ENCODE measurements at places on chromosomes 12 and 14.
A peak's percentile ranks its signal among the peaks of the same experiment; 100 is the strongest.

DNA sequence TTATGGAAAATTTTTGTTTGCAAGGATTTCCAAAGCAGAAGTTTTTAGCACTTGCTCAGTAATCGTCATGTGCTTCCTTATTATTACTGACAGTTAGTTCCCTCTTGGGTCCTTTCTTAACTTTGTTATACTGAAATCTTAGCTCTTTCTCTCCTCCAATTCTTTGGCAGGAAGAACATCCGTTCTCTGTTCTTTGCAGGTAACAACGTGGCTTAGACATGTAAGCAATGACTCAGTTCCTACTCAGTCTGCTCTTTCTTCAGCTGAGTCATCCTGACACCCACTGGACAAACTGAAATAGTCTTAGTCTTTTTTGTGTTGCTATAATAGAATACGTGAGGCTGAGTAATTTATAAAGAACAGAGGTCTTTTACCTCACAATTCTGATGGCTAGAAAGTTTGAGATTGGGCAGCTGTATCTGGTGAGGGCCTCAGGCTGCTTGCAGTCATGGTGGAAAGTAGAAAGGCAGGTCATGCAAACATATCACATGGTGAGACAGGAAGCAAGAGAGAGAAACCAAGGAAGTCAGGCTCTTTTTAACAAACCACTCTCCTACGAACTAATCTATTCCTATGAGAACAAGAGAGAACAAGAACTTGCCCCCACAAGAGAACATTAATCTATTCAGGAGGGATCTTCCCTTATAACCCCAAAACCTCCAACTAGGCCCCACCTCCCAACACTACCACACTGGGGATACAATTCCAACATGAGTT is 49.2 kb downstream of the TESPA1 start:
- DNase-seq: no peak

- DNase-seq: no peak
Measured at GRCh38 chr12:2998789-2999264, 39.6 kb downstream of the TEAD4 start.

- DNase-seq: no peak
Measured at GRCh38 chr12:49791700-49792099, 36.5 kb downstream of the NCKAP5L start.

DNA sequence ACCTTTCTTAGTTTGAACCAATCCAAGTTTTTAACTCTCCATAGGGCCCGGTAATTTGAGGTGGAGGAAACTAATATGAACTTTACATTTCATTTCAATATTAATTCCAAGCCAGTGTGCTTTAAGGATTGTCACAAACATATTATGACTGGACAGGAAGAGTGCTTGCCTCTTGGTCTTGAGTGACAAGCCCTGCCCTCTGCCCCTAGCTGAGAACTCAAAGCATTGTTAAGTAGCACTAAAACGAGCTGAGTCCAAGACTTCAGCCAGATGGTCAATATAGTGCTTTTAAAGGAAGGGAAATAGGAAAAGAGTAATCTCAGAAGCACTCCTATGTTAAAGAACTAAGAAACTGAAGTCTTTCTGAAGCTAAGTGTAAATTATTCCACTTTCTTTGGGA is 17.1 kb downstream of the TRMT5 start:
- DNase-seq: no peak

GRCh38 chr12:117119592-117120198 is 20.5 kb upstream of the TESC start:
- peak; percentile 51 for DNase-seq

- DNase-seq: no peak
Measured at GRCh38 chr14:93493054-93493453, 62.3 kb downstream of the UNC79 start.

DNA sequence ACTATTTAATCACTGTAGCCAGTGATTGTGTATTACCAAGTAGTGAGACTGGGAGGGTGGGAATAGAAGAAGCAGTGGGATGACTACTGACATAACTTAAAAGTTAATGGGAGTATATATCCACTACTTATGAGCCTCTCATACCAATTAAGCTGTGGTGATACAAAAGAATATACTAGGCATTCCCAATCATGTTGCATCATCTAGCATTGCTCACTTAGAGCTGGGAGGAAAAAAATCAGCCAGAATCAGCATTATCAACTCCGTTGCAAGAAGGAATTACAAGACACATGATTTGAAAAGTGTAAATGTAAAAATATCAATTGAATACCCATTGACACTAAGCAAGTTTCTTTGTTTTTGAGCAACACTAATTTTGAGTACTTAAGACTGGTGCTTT is 745 bp upstream of the PPP1R36 start:
- no peak for DNase-seq

DNA sequence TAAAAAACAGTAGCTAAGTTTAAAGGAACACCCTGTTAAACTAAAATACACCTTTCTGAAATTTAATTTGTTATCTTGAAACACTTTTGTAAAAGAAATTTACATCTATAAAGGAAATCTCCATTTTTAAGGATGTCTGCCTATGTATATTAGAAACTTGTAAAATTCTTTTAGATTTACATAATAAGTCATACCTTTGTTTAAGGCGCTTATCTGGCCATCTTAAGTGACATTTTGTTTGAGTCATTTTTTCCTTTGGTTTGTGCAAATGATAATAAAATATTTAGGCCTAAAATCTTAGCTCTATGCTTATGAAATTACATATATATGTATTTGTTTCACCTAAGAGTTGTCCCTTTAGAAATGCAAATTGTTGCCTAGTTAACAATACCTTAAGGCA is 1193.4 kb downstream of the FSCB start:
- DNase-seq: no peak

GRCh38 chr12:118042091-118042490 is 18.9 kb downstream of the WSB2 start:
- no peak for DNase-seq

DNA sequence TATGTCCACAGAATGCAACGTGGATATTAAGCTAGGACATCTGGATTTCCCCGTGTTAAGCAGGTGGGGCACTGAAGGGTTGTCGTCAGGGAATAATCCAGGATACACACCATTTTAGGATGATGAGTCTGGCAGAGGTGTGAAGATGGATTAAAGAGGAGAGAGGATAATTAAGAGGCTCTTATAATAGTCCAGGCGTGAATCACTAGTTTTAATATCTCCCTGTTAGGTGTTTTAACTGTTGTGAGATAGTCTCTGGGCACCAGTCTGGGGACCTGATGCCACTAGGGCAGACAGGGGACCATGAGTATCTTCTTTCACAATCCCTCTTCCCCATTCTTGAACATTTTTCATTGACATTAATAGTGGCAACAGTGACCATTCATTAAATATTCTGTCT is 216.7 kb downstream of the TBX5 start:
- DNase-seq: no peak

- DNase-seq: no peak
Measured at GRCh38 chr12:9198012-9198411, 10.2 kb downstream of the PZP start.

DNA sequence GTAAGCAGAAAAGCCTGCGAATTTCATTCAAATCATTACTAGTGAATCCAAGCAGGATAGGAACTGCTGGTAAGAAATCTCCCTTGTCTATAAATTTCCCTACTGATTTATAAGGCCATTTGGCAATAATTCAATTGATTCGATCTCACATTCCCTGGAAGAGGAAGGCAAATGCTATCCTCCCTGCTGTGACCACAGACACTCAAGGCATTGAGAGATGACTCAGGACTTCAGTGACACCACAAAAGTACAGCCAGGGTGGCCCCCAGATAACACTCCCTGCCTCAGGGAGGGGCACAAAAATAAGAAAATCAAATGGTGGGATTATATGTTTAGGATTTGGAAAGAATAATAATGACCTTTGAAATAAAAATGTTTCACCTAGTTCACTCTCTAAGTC is 162.7 kb downstream of the GRIP1 start:
- no peak for DNase-seq

GRCh38 chr14:102554821-102555819 is 37.3 kb upstream of the RCOR1 start:
- no peak for DNase-seq

DNA sequence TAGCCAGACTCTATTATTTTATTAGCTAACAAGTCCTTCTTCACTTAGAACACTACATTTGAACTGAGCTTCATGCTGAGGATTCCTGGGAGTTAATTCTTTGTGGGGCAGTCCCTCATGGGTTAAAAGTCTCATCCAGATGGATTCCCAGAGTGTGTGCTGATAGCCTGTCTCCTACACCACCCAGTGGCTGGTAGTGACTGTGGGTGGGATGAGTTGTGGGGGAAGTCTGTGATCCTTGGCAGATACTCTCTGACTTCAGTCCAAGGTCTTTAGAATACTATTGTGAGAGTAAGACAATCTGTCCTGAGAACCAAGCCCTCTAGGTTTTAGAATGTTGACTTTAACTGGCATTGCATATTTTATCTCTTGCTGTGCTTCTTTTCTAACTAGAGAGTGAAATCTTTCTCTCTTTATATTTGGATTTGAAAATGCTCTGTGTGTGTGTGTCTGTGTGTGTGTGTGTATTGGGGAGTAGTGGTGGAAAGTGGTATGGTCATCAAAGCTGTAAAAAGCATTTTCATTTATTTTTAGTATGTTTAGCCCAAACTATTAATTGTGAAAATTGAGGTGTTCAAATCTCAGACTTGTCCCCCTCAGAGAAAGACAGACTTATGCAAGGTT is 37.3 kb downstream of the AKAP6 start:
- DNase-seq: no peak

- no peak for DNase-seq
Measured at GRCh38 chr12:131258398-131258797, 304.7 kb downstream of the ADGRD1 start.

DNA sequence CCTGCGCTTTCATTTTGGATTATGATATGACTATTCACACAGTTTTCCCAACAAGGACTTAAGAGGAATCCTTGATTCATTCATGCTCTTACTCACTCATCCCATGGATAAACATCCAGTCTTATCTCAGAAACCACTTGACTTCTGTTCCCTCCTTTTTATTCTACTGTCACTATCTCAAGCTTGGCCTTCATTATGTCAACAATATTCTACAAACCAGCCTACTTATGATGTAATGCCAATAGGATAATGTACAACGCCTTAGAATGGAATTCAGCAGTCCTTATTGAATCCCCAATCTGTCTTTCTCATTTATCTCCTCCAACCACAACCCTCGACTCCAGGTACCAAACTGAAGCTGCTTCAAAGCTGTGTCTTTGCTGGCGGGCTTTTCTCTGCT is 448.5 kb downstream of the PDZRN4 start:
- no peak for DNase-seq

GRCh38 chr12:84408936-84409335 is 503.7 kb downstream of the SLC6A15 start:
- no peak for DNase-seq

- no peak for DNase-seq
Measured at GRCh38 chr12:51269174-51270066, 795 bp downstream of the SMAGP start.

DNA sequence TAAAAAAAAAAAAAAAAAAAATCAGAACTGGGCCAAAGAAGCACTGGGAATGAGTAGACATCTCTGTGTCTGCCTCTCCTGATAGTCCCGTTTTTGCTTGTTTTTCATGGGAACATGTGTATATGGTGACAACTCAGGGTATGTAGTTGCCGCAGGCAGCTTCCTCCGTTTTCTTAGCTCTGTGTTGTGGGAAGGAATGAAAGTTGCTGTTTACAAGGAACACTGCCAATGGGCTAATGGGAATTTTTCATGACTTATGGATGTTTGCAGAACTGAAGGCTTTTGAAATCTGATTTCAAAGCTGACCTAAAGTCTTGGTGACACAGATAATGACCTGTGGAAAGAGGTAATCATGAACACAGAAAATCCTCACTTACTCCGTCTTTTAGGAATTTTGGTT is 146.4 kb upstream of the BTG1 start:
- DNase-seq: no peak

- no peak for DNase-seq
Measured at GRCh38 chr12:59583003-59583712, 12.7 kb upstream of the SLC16A7 start.

- DNase-seq: no peak
Measured at GRCh38 chr12:570435-570920, 92.8 kb downstream of the NINJ2 start.
